ENCODE measurements at places on chromosomes 3 and 15. TPM values are rescaled to one million over a fixed set of nuclear protein-coding genes. Genes with fewer than 3 reads are reported as not detected.

DNA sequence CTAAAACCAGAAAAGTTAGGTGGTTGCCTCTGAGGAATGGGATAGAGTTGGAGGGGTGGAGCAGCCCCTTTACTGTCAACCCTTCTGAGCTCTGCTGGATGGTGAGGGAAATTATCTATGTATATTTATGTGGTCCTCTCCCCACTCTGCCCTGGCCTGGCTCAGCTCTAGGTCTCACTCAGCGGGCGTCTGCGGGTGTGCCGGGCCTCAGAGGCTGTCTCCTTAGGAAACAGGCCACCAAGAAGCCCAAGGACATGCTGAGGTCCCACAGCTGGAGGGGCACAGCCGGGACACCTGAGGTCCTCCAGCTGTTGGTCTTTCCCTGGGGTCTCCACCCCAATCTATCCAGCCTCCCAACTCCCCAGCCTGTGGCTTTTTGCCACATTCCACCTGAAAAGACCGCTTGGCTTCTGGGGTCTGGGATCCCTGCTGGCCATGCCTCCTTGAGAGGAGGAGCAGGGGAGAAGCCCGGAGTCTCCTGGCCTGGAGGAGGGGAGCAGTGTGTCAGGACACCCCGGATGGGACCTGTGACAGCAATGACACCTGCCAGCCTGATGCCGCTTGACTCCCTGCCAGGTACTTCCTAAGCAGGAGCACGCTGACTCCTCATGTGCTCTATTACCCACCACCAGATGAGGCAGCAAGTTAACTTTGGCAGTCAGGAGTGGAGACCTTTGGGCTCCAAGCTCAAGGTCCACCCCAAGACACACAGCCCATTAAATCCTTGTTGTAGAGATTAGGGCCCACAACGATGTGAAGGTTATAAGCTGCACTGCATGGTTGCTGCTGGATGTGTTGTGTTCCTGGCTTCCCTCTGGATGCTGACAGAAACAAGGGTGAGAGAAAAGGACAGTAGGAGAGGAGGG, at the start of gene SLC28A1:
SLC28A1 (plus strand) TSS at position 747 of the 866 bp plus-strand sequence. CDS start 3,099 bp downstream, outside the sequence.
- no peaks in the 10 kb centered on the region for H3K4me1 ChIP-seq
- H3K27me3 ChIP-seq = no peaks in the 10 kb centered on the region
- no peak within 1 kb of the TSS for H3K27ac ChIP-seq
- H3K36me3 ChIP-seq = no peaks in the 10 kb centered on the region
- no peak within 1 kb of the TSS for H3K4me3 ChIP-seq

DNA sequence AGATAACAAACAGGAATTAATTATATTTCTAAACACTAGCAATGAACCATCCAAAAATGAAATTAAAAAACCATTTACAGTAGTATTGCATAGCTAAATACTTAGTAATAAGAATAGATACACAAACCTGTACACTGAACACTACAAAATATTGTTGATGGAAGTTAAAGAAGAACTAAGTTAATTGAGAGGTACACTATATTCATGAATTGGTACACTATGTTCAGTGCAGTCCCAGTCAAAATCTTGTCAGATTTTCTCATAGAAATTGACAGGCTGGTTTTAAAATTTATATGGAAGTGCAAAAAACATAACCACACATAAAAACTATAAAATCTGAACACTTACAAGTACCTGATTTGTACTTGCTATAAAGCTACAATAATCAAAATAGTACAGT, 24.4 kb downstream of the PIK3CA start:
- no peaks in the 10 kb centered on the region for H3K27me3 ChIP-seq
- no peaks in the 10 kb centered on the region for H3K36me3 ChIP-seq
- H3K27ac ChIP-seq = no peak overlapping the region
- no peak for DNase-seq

GRCh38 chr15:77440378-77440999, 19.8 kb downstream of the HMG20A start:
- H3K27me3 ChIP-seq = no peaks in the 10 kb centered on the region
- no peaks in the 10 kb centered on the region for H3K4me1 ChIP-seq
- no peak for DNase-seq
- no peaks in the 10 kb centered on the region for H3K36me3 ChIP-seq

DNA sequence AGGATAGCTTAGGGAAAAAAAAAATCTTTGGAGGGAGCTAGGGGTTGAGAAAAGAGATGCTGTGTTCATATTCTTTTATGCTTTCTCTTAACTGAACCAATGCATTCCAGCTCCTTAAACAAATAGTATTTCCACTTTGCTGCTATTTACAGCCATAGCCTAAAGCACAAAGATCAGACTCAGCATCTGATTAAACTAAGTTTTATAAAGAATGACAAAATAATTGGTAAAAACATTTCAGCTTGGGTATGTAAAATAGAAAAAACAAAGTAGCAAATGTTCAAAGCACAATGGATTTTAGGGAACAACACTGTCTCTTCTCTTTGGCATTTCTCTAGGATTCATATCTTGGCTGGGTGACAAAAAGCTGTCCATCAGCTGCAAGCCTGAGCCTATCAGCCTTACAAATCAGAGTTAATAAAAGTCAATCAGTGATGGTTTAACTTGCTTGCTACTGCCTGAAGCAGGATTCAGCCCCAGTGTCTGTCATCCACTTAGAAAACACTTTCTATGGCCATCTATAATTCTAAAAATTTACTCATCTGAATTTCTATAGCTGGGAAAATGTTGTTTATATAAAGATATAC, 232.1 kb upstream of the CDIN1 start:
- DNase-seq = no peak
- H3K4me1 ChIP-seq = no peaks in the 10 kb centered on the region
- no peaks in the 10 kb centered on the region for H3K36me3 ChIP-seq

GRCh38 chr3:103218793-103219192, 784.0 kb downstream of the ZPLD1 start:
- H3K4me3 ChIP-seq = no peak overlapping the region
- H3K27ac ChIP-seq = no peak overlapping the region
- H3K27me3 ChIP-seq = no peaks in the 10 kb centered on the region
- H3K4me1 ChIP-seq = no peaks in the 10 kb centered on the region

GRCh38 chr3:184822081-184822480, 10.1 kb downstream of the VPS8 start:
- peaks cover 4% of the 10 kb centered on the region for H3K4me1 ChIP-seq
- H3K27ac ChIP-seq = no peak overlapping the region
- H3K4me3 ChIP-seq = no peak overlapping the region
- no peaks in the 10 kb centered on the region for H3K27me3 ChIP-seq

GRCh38 chr15:92801774-92802464, 98.2 kb upstream of the CHD2 start:
- H3K36me3 ChIP-seq = no peaks in the 10 kb centered on the region
- no peaks in the 10 kb centered on the region for H3K27me3 ChIP-seq
- H3K4me3 ChIP-seq = no peak overlapping the region
- DNase-seq = peak; percentile 66
- no peak overlapping the region for H3K27ac ChIP-seq

- no peak overlapping the region for H3K4me3 ChIP-seq
- H3K36me3 ChIP-seq = no peaks in the 10 kb centered on the region
Measured at GRCh38 chr3:125220727-125221429, 8.3 kb upstream of the SLC12A8 start.

- DNase-seq = no peak
- peaks cover 9% of the 10 kb centered on the region for H3K4me1 ChIP-seq
- H3K27ac ChIP-seq = no peak overlapping the region
Measured at GRCh38 chr15:77066971-77067690, 3.8 kb downstream of the TSPAN3 start.

DNA sequence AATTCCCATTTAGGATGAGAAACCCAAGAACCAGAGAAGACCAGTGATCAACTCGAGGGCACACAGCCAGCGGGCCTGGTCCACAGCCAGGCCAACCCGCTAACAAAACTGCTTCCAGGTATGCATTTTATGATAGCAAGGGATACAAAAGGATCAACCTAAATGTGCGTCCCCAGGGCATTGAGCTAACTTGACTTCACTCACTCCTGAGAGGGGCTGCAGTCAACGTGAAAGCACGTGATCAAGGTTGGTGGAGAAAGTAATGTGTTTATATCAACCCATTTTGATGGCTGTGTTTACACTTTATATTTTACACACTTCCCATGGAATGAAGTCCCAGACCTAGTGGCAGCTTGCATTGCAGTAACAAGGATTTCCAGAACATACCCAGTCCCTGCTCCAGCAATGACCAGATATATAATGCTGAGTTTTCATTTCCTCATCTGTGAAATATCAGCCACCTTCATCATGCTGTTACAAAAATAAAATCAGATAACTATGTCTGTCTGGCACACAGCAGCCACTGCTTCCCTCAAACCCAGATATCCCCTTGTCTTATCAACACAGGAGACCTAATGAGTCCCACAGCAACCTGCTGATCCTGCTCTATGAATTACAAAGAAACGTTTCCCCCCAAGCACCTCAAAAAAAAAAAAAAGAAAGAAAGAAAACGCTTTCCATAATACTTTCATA, 2.0 kb downstream of the KLHL6 start:
- H3K4me3 ChIP-seq = no peak overlapping the region
- H3K36me3 ChIP-seq = no peaks in the 10 kb centered on the region
- no peaks in the 10 kb centered on the region for H3K27me3 ChIP-seq
- no peaks in the 10 kb centered on the region for H3K4me1 ChIP-seq

DNA sequence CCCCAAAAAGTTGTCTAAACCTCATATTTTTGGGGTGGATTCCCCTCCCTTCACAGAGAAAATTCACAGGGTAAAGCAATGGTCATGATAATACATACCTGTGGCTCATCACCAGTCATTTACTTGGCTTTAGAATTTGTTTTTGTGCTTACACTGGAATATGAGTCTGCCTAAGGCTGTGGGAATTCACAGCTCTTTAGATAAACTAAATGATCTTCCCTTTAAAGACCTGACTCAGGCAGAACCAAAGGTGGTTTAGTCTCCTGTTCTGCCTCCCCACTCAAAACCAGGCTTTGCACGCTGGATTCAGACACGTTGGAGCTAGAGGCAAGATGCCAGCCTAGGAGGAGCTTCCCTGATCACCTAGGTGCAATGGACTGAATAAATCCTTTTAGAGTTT, 40.3 kb upstream of the BNC1 start:
- DNase-seq = no peak
- no peaks in the 10 kb centered on the region for H3K36me3 ChIP-seq
- no peak overlapping the region for H3K27ac ChIP-seq
- H3K27me3 ChIP-seq = no peaks in the 10 kb centered on the region
- H3K4me1 ChIP-seq = no peaks in the 10 kb centered on the region

GRCh38 chr3:39142067-39142466, 11.3 kb downstream of the CSRNP1 start:
- H3K27ac ChIP-seq = no peak overlapping the region
- H3K27me3 ChIP-seq = no peaks in the 10 kb centered on the region
- DNase-seq = no peak
- H3K4me1 ChIP-seq = peaks cover 22% of the 10 kb centered on the region
- no peaks in the 10 kb centered on the region for H3K36me3 ChIP-seq

DNA sequence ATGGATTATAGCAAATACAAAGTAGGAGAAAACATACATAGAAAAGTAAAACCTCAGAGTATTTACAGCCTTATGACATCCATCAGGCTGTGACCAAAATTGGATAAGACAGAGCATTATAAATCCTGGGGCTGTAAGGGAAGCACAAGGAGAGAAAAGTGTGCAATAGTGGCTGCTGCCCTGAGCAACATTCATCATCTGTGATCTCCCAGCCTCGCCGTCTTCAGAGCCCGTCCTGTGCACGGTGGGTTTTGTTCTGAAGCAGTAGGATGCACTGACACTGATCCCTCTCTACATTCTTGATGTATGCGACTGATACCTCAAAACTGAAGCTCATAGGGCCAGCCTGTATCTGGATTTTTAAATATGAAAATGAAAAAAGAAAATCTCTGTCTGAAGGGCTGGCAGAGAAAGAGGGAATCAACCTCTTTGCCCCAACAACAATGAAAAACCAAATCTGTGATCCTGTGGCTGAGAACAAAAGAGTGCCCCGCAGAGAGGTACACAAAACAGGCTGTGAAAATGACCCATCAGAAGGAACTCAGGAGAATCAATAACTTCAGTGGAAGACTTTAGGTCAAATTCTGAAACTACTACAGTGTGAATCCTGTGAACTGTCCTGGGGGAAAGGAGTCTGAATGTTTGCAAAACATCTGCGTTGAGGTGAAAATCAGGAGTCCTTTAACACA, 8.2 kb upstream of the RTP4 start:
- no peaks in the 10 kb centered on the region for H3K36me3 ChIP-seq
- no peak for DNase-seq
- no peaks in the 10 kb centered on the region for H3K27me3 ChIP-seq
- H3K27ac ChIP-seq = no peak overlapping the region

GRCh38 chr15:96578393-96578792, 247.9 kb downstream of the NR2F2 start:
- H3K4me3 ChIP-seq = no peak overlapping the region
- H3K36me3 ChIP-seq = no peaks in the 10 kb centered on the region
- no peak overlapping the region for H3K27ac ChIP-seq
- DNase-seq = no peak
- no peaks in the 10 kb centered on the region for H3K27me3 ChIP-seq

- no peaks in the 10 kb centered on the region for H3K4me1 ChIP-seq
- no peaks in the 10 kb centered on the region for H3K36me3 ChIP-seq
- no peak overlapping the region for H3K27ac ChIP-seq
- H3K4me3 ChIP-seq = no peak overlapping the region
- DNase-seq = no peak
- no peaks in the 10 kb centered on the region for H3K27me3 ChIP-seq
Measured at GRCh38 chr15:78715930-78716329, 74.9 kb upstream of the CHRNB4 start.

DNA sequence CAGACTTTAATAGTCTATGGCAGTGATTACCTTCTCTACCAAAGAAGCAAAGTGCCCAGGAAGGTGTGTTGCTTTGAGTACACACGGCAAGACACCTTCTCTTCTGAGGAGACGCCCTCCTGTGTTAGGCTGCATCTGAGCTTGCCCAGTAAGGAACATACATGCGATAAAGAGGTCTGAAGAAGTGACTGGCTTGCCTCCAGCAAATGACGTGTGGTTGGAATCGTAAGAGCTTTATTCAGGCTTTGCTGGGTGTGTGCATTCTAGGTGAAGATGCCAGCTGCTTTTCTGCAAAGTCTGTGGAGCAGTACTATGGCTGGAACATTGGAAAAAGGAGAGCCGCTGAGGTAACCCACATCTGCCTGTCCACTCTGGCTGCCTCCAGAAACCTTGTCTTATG, 22.4 kb downstream of the MAP6D1 start:
- no peaks in the 10 kb centered on the region for H3K27me3 ChIP-seq
- H3K4me1 ChIP-seq = no peaks in the 10 kb centered on the region
- no peak overlapping the region for H3K27ac ChIP-seq
- no peaks in the 10 kb centered on the region for H3K36me3 ChIP-seq
- no peak for DNase-seq

DNA sequence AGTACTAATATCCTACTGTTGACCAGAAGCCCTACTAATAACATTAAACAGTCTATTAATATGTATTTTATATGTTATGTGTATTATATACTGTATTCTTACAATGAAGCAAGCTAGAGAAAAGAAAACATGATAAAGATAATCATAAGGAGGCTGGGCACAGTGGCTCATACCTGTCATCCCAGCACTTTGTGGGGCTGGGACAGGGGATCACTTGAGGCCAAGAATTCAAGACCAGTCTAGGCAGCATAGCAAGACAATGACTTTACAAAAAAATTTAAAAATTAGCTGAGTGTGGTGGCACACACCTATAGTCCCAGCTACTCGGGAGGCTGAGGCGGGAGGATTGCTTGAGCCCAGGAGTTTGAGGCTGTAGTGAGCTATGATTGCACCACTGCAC, 8.9 kb upstream of the HERC1 start:
- no peak overlapping the region for H3K27ac ChIP-seq
- no peaks in the 10 kb centered on the region for H3K27me3 ChIP-seq
- H3K36me3 ChIP-seq = no peaks in the 10 kb centered on the region

GRCh38 chr15:86178845-86179244, 99.2 kb downstream of the AGBL1 start:
- H3K4me1 ChIP-seq = no peaks in the 10 kb centered on the region
- H3K4me3 ChIP-seq = no peak overlapping the region
- H3K27me3 ChIP-seq = no peaks in the 10 kb centered on the region
- no peaks in the 10 kb centered on the region for H3K36me3 ChIP-seq
- H3K27ac ChIP-seq = no peak overlapping the region
- no peak for DNase-seq

Gene CCRL2
- not detected for total RNA-seq

Gene GPR87
- total RNA-seq = not detected

Gene RASGRP1
- total RNA-seq = 15.5 TPM

Gene PRKAR2A
- total RNA-seq = 51.0 TPM

Gene TNFAIP8L3
- total RNA-seq = 27.6 TPM

Measured in ovary (tissue), 10 donors.